ENCODE measurements at places on chromosomes 1 and 21.

DNA sequence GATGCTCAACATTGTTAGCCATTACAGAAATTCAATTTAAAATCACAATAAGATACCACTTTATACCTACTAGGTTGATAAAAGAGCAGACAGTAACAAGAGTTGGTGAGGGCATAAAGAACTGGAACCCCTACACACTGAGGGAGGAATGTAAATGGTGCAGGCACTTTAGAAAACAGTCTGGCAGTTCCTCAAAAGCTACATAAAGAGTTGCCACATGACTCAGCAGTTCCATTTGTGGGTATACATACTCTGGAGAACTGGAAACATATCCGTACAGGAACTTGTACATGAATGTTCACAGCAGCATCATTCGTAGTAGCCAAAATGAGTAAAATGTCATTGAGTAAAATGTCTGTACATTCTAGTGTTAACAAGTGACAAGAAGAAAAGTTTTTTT is 17.0 kb downstream of the NSL1 start:
- DNase-seq = no peak

- DNase-seq = no peak
These were observed 204.4 kb downstream of the LMX1A start for GRCh38 chr1:165152109-165152508.

- no peak for DNase-seq
These were observed 39.0 kb downstream of the MRPL37 start for GRCh38 chr1:54239035-54239383.

DNA sequence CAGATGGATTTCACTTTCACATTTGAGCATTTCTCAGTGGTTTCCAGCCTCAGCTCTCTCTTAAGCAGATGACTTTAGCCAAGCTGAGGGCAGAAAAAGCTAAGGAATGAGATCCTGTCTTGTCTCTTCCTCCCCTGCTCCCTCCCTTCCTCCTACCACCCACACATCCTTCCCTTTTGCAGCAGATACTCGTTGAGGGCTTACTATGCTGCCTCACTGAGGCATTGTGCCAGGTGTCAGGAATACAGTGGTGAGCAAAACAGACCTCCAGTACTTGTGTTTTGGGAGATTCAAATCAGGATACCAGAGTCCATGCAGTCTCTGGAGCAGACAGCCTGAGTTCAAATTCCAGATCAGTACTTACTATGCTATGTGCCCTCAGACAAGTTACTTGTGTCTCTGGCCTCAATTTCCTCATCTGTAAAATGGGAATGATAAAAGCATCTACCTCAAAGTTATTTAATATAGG is 43.2 kb downstream of the KIF26B start:
- no peak for DNase-seq

DNA sequence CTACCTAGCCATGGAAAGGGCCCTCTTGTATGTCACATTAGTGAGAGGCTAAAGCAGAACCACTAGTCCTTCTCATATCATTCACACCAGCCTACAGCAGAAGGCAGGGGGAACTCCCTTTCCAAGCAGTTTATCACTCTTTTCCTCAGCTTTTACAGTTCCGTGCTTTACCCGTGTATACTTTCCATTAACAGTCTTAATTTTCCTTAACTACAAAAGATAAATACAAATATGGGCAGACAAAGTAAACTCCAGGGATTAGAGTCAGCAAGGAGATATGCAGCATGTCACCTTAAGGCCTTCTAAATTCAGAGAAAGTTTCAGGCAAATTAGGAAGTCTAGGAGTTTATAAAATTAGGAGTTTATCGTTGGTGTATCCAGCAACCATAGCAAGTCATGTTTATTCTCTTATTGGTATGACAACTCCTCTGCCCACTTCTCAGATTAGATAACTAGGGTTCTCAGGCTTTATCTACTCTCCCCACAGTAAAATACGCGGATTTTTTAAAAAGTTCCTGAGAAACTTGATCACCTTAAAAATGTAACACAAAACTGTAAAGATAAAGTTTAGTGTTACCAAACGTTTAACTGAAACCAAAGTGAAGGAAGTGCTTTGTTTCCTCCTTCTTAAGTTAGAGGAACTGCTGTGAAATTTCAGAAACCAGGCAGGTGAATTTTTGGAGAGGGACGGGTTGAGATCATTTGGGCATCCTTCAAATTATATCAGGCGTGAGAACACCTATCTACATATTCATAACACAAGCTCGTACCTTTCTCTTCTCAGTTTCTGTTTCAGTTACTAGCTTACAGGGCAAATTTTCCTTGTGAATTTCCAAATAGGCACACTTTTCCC is 42.7 kb upstream of the SLC19A2 start:
- no peak for DNase-seq
